Stomach (tissue), 19 donors: ENCODE measurements at places on chromosomes 5 and 9. TPM values are rescaled to one million over a fixed set of nuclear protein-coding genes. Genes with fewer than 3 reads are reported as not detected.
A peak's percentile ranks its signal among the peaks of the same experiment; 100 is the strongest.

- no peak overlapping the region for H3K4me3 ChIP-seq
- no peak for DNase-seq
- no peaks in the 10 kb centered on the region for H3K27me3 ChIP-seq
- peaks cover 17% of the 10 kb centered on the region for H3K4me1 ChIP-seq
These were observed 48.0 kb downstream of the ZNF366 start for GRCh38 chr5:72459089-72459661.

The SLC1A3 gene
- 2.4 TPM for polyA plus RNA-seq

GRCh38 chr5:6902597-6902996 lies 189.4 kb downstream of the TENT4A start:
- H3K27me3 ChIP-seq, result no peaks in the 10 kb centered on the region
- peak overlapping the region; percentile 14 for H3K27ac ChIP-seq
- peak; percentile 62 for DNase-seq
- H3K4me1 ChIP-seq, result peaks cover 20% of the 10 kb centered on the region
- H3K36me3 ChIP-seq, result no peaks in the 10 kb centered on the region

DNA sequence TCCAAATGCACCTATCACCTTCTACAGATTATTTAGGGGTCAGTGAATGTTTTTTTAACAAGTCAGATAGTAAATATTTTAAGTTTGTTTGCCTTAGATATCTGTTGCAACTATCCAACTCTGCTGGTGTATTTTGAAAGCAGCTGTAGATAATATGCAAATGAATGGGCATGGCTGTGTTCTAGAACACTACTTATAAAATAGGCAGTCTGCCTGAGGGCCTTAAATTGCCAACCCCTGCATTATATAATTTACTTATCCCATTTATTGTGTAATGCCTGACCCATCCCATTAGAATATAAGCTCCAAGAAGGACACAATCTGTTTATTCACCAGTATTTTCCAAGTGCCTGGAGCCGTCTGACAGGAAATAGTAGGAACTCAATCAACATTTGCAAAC lies 149.0 kb downstream of the TTC39B start:
- no peaks in the 10 kb centered on the region for H3K36me3 ChIP-seq
- H3K27ac ChIP-seq, result no peak overlapping the region
- no peaks in the 10 kb centered on the region for H3K27me3 ChIP-seq
- H3K4me3 ChIP-seq, result no peak overlapping the region

The OR1Q1 gene
- not detected for polyA plus RNA-seq

The FOXD4L5 gene
- polyA plus RNA-seq, result not detected

The CRHBP gene
- polyA plus RNA-seq, result 0.10 TPM

DNA sequence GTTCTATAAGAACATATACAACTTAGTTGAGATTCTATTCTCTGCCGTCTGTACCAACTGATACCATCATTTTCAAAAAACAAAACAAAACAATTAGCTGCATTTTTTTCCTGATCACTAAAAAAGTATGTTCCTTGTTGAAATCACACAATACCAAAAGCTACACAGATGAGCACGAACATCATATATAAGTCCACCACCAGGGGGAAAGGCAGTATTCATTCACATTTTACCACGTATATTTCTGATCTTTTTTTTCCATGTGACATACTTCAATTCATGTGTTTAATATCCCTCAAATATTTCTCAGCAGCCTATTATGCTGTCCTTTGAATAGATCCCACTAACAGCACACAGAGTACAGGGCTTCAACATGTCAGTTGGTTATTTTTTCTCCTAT lies 40.6 kb downstream of the IRX2 start:
- no peaks in the 10 kb centered on the region for H3K36me3 ChIP-seq
- no peak overlapping the region for H3K4me3 ChIP-seq
- no peak overlapping the region for H3K27ac ChIP-seq
- DNase-seq, result no peak

GRCh38 chr5:149725296-149725695 lies 4.8 kb upstream of the PPARGC1B start:
- no peak for DNase-seq
- H3K27me3 ChIP-seq, result no peaks in the 10 kb centered on the region
- H3K4me3 ChIP-seq, result no peak overlapping the region
- H3K36me3 ChIP-seq, result no peaks in the 10 kb centered on the region

The ARL14EPL gene
- not detected for polyA plus RNA-seq

The SCGB3A2 gene
- not detected for polyA plus RNA-seq

DNA sequence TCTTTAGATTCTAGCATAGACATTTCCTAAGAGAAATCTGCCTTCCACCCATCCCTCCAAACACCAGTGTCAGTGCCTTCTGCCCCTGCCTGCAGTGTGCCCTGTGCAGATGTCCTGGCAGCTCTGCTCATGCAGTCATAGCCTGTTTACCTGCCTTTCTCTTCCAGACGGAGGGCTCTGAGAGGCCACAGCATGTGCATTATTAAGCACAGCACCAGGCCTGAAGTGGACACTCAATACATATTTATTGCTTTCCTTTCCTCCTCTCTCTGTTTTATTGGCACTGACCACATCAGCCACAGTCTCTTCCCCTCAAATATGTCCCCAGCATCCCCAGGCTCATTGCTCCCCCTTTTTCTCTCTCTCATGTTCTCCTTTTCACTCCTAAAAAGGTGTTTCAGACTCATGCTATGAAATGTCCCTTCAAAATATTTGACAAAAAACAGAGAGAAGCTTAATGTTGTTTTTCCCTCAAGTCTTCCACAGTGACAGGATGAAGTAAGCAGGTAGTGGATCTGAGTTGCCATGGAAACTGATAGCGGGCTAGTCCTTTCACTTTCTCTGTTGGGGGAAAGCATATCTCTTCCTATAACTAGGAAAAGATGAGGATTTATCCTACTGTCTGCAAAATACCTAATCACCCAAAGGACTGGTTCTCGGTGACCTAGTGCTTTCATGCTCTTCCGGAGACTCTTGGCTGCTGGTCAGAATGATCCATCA lies 100.9 kb downstream of the ATP10B start:
- no peak overlapping the region for H3K27ac ChIP-seq
- H3K4me3 ChIP-seq, result no peak overlapping the region
- no peak for DNase-seq
- no peaks in the 10 kb centered on the region for H3K27me3 ChIP-seq

- no peak overlapping the region for H3K27ac ChIP-seq
- no peak for DNase-seq
- no peak overlapping the region for H3K4me3 ChIP-seq
- no peaks in the 10 kb centered on the region for H3K27me3 ChIP-seq
These were observed 1070.3 kb upstream of the CDH18 start for GRCh38 chr5:21058289-21058688.

GRCh38 chr5:126777257-126777974 lies 480 bp downstream of the LMNB1 start:
- H3K27me3 ChIP-seq, result no peaks in the 10 kb centered on the region
- H3K27ac ChIP-seq, result peak overlapping the region; percentile 96
- H3K4me3 ChIP-seq, result peak overlapping the region; percentile 95

The FAM53C gene
- 7.0 TPM for polyA plus RNA-seq

GRCh38 chr9:68489646-68490045 lies 51.0 kb downstream of the TMEM252 start:
- peaks cover 6% of the 10 kb centered on the region for H3K36me3 ChIP-seq
- H3K27ac ChIP-seq, result no peak overlapping the region
- H3K27me3 ChIP-seq, result no peaks in the 10 kb centered on the region
- no peak for DNase-seq

GRCh38 chr9:100534401-100534800 lies 43.5 kb upstream of the CAVIN4 start:
- no peak for DNase-seq
- no peak overlapping the region for H3K4me3 ChIP-seq
- no peaks in the 10 kb centered on the region for H3K27me3 ChIP-seq
- no peaks in the 10 kb centered on the region for H3K4me1 ChIP-seq

GRCh38 chr9:2420543-2420942 lies 201.0 kb upstream of the VLDLR start:
- H3K27me3 ChIP-seq, result no peaks in the 10 kb centered on the region
- peak; percentile 41 for DNase-seq
- no peak overlapping the region for H3K4me3 ChIP-seq
- H3K4me1 ChIP-seq, result no peaks in the 10 kb centered on the region
- H3K27ac ChIP-seq, result no peak overlapping the region
- no peaks in the 10 kb centered on the region for H3K36me3 ChIP-seq

- no peaks in the 10 kb centered on the region for H3K36me3 ChIP-seq
- peaks cover 100% of the 10 kb centered on the region for H3K27me3 ChIP-seq
- H3K4me3 ChIP-seq, result peak within 1 kb of the TSS; percentile 55
- DNase-seq, result no peak
- peaks cover 62% of the 10 kb centered on the region for H3K4me1 ChIP-seq
These were observed at the start of gene FOXE1 for GRCh38 chr9:97853056-97853843. TSS of gene FOXE1 (plus strand) at chr9:97853226. CDS start at chr9:97853915, 689 bp downstream.

- no peak overlapping the region for H3K4me3 ChIP-seq
- H3K36me3 ChIP-seq, result no peaks in the 10 kb centered on the region
- H3K27me3 ChIP-seq, result no peaks in the 10 kb centered on the region
- no peak for DNase-seq
These were observed 73.1 kb downstream of the ARHGAP26 start for GRCh38 chr5:142842994-142843905.

DNA sequence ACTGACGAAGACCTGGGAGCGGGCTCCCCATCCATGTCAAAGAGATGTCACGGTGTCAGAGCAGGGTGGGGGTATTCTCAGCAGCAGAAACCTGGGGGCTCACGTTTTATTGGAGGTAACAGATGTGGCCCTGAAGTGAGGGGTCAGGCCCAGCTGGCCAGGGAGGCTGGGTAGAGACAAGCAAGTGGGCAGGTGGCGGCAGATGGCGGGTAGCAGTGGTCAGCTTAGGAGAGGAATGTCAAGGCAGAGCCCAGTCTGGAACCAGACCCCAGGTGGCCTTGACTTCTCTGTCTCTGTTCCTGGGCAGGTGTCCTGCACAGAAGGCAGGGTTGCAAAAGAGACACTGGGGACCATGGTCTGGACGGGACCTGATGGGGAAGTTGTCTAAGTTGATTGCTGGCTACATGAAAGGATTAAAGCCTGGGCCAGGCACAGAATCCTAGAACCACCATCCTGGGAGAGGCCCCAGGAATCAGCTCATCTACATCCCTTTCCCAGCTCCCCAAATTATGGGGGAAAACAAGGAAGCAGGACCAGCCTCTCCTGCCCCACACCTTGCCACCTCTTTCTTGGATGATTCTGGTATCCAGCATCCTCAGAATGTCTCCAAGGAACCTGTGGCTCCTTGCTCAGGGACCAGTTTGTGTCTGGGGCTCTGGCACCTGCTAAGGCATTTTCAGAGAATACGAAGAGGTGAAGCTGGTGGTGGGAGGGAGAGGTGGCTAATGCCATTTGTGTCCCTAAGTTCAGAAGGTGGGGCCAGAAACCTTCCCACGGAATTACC lies 72.5 kb downstream of the AMBP start:
- peaks cover 77% of the 10 kb centered on the region for H3K36me3 ChIP-seq
- no peak overlapping the region for H3K27ac ChIP-seq
- H3K4me1 ChIP-seq, result peaks cover 13% of the 10 kb centered on the region
- H3K4me3 ChIP-seq, result no peak overlapping the region
- no peaks in the 10 kb centered on the region for H3K27me3 ChIP-seq

The PDE6A gene
- not detected for polyA plus RNA-seq

DNA sequence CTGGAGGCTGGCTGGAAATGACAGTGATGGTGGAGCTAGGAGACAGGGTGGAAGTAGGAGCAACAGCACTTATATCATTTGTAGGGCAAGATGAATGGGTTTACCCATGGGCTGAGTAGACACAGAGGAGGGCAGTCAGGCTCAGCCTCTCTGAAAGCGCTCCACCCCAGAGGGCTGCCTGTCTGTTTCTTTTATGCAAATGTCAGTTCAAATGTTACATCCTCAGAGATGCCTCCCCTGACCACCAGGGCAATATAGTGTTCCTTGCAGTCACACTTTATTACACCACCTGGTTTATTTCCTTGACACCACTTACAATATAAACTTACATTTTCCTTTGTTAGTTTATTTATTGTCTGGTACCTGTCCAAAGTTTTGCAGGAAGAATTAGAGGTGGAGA lies 159.5 kb upstream of the IL12B start:
- no peaks in the 10 kb centered on the region for H3K27me3 ChIP-seq
- H3K4me1 ChIP-seq, result no peaks in the 10 kb centered on the region
- no peak overlapping the region for H3K4me3 ChIP-seq
- no peak for DNase-seq
- no peak overlapping the region for H3K27ac ChIP-seq

The LHFPL2 gene
- polyA plus RNA-seq, result 7.3 TPM

DNA sequence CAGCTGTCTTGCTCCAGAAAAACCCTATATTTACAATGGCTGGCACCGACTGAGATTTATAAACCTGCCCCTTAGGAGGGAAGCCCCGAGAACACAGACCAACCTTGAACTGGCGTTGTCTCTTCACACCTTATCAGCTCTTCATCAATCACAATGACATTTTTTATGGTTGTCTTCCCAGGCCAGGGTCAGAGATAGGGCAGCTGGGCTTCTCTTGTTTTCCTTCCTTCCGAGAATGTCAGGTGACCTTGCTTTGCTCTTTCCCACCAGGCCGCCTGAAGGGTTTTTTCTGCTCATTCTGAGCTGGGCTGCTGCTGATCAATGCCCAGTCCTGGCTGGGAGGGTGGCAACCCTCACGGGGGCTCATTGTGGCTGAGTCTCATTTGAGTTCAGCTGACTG lies 619.1 kb downstream of the CCDC171 start:
- no peak overlapping the region for H3K4me3 ChIP-seq
- H3K27me3 ChIP-seq, result no peaks in the 10 kb centered on the region
- no peaks in the 10 kb centered on the region for H3K4me1 ChIP-seq
- no peak overlapping the region for H3K27ac ChIP-seq
- no peak for DNase-seq
- H3K36me3 ChIP-seq, result no peaks in the 10 kb centered on the region

DNA sequence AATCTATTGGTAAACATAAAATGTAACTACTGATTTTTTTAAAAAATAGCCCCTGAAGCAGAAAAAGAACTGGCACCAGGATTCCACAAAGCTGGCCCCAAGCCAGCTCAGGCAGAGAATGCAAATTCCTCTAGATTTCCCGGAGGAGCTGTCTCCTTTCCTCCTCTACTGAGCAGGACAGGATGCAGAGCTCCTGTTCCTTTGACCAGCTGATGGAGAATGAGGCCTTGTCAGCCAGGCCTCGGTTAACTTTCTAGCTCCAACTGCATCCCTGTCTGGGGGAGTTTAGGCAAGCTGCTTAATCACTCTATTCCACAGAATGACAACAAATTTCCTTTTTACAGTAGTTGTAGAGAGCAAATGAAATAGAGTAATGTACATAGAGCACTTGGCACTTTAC lies 155.5 kb downstream of the GNAQ start:
- no peaks in the 10 kb centered on the region for H3K36me3 ChIP-seq
- DNase-seq, result peak; percentile 38
- no peak overlapping the region for H3K4me3 ChIP-seq
- H3K27ac ChIP-seq, result no peak overlapping the region
- H3K4me1 ChIP-seq, result peaks cover 20% of the 10 kb centered on the region

GRCh38 chr5:158995694-158996173 lies 104.0 kb downstream of the EBF1 start:
- H3K4me1 ChIP-seq, result no peaks in the 10 kb centered on the region
- H3K4me3 ChIP-seq, result no peak overlapping the region
- no peak overlapping the region for H3K27ac ChIP-seq
- no peak for DNase-seq

The POU5F2 gene
- 0.06 TPM for polyA plus RNA-seq
